NCI-H1694 treated with DMSO at 0.1 percent for 48 hours (cell line): ENCODE measurements at places on chromosomes 2 and 18.

DNA sequence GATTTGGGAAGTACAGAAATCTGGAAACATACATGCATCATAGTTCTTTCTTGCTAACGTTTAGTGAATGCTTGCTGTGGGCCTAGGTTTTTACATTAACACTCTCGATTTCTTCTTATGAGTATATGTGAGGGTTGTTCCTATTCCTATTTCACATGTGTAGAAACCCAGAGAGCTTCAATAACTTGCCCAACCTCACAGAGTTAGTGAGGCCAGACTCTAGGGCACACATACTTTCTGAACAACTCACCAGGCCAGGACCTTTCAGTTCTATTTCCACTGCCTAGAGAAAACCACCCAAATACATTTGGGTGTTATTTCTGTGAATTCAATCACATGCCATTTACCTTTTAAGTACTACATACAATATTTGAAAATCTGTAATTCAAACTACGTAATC, 8.2 kb upstream of the KCTD1 start:
- DNase-seq, result no peak

DNA sequence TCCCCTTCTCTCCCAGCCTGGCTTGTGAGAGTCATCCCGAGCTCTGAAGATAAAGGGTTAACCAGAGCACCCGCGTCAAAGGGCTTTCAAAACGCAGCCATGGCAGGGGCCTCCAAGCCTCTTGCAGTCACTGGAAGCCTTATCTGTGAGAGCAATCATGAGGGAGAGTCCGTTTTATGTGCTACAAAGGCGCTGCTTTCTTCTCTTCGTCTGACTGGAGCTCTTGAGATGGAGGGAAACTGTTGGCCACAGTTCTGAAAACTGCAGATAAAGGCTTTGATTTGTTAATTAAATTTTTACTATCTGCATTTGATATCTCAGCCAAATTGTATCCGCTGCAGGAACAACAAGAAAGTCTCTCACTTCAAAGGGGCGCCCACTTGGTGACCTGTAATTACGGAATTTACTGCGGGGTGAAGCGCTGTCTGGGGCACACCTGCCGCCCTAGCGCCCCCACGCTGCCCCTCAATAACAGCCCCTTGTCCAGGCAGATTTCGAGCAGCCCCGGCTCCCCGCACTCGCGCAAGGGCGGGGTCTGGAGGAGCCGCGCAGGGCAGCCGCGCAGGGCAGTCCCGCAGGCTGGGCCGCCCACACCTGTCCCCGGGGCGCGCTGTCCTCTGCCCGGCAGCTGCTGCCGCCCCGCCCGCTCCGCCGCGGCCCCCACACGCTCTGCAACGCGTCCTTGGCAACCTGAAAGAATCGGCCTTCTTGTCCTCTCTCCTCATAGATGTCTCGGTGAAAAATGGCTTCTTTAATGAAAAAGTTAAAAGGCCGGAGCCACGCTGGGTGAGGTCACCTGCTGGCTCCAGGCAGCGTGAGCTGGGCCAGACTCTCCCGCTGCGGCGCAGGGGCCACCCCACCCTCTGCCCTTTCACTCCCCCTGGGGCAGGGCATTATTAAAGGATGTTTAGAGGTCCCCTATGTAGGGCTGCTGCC, 217.9 kb downstream of the VAPA start:
- no peak for DNase-seq

DNA sequence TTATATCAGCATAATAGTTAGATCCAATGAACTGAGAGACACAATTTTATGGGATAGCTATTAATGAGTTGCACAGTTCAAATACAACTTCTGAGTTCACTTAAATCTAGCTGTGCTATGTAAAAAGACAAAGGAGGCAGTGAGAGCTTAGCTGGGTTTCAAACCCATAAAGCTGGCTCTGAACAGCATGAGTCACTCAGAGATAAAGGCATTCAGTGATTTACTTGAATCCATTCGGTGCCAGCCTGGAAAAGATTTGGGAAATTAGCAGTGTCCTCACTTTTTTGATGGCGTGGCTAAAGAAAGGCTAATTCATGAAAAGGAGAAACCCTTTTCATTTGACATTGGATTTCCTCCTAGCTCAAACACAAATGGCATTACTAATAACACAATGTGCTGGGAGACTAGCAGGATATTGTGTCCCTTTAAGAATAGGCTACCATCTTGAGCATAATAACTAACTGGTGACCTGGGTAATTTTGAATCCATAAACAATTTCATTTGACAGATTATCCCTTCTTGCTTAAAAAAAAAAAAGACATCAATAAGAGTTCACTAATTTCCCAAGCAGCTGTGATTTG, 98.4 kb upstream of the NEUROD1 start:
- DNase-seq, result no peak

- peak; percentile 72 for DNase-seq
These were observed 57.3 kb upstream of the PSMD14 start for GRCh38 chr2:161250864-161251436.

GRCh38 chr2:43152741-43153647, 73.4 kb downstream of the ZFP36L2 start:
- DNase-seq, result no peak

GRCh38 chr2:1502891-1503304, 89.6 kb downstream of the TPO start:
- no peak for DNase-seq

GRCh38 chr2:146147448-146148012, 1627.6 kb upstream of the ZEB2 start:
- DNase-seq, result no peak

DNA sequence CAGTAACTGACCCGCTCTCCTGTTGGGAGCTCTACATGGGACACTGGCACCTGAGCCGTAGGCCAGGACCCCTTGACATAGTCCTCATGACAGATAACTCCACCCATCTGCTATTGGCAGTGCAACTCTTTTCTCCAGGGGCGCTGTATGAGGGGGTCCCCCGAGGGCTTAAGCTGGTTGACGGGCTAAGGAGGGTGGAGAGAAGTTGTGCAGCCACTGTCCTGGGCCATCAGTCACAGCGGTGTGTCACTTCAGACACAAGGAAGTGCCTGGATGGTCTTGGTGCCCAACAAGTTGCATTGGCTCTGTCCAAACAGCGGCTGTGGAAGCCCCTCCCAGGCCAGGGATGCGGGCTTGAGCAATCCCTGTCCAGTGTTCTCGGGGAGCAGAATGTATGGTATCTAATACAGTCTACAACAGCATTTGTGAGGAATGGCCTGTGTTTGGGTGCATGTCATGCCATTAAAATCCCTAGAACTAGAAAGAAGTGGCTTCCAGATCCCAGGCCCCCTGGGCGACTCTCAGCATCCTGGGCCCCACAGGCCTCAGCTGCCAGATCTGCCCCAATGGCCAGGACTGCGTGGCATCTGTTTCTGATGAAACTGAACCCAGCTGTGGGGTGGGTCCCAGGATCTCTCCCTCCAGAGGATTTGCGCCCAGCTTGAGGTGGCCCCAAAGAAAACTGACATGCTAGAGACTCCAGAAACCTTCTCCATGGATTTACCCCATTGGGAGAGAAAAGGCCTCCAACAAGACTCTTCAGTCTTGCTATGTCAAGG, 23.3 kb downstream of the TTC32 start:
- no peak for DNase-seq

DNA sequence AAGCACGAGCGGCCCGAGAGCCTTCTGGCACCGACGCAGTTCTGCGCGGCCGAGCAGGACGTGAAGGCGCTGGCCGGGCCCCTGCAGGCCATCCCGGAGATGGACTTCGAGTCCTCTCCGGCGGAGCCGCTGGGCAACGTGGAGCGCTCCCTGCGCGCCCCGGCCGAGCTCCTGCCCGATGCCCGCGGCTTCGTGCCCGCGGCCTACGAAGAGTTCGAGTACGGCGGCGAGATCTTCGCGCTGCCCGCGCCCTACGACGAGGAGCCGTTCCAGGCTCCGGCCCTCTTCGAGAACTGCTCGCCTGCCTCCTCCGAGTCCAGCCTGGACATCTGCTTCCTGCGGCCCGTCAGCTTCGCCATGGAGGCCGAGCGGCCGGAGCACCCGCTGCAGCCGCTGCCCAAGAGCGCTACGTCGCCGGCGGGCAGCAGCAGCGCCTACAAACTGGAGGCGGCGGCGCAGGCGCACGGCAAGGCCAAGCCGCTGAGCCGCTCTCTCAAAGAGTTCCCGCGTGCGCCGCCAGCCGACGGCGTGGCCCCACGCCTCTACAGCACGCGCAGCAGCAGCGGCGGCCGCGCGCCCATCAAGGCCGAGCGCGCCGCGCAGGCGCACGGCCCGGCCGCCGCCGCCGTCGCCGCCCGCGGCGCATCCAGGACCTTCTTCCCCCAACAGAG, 70.4 kb downstream of the ARHGEF33 start:
- DNase-seq, result no peak

- DNase-seq, result no peak
These were observed 31.9 kb upstream of the CEP68 start for GRCh38 chr2:65024149-65024829.

DNA sequence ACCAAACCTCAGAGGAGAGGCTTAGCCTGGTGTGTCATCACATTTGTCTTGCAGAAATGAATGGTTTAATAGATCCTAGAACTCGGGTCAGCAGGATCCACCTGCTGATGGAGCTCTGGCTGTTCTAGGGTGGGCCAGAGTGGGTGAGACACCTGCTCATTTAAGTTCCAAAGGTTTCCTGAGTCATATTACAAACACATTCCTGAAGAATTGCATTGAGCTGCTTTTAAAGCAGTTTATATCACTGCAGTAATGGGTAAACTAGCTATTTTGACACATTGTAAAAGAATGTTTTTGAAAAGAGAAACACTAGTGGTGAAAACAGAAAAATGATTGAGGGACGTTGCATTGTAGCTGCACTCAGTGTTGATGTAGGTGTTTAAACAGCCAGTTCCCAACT, 175.3 kb upstream of the TCF4 start:
- no peak for DNase-seq

DNA sequence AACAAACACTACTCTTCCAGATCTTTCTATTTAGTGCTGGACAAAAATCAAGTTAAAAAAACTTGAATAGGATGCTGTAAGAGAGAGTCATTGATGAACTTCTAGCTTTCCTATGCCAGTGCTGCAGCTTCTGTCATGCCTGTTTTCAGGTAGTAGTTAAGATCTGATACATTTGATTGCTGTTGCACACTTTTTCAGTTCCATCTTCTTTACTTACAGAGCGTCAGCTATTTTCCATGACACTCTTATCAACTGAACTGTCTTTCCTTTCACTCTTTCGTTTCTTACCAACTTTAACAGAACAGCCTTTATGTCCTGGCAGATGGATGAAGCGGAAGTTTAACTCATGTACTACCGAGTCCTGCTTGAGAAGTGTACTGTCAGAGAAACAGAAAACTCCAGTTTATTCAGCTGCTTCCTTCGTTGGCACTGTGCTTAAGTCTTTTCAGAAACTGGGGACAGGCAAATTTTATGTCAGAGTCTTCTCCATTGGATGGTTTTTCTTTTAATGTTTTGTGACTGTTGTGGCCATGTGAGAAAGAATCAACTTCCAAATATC, 145.9 kb upstream of the KLHL14 start:
- no peak for DNase-seq

DNA sequence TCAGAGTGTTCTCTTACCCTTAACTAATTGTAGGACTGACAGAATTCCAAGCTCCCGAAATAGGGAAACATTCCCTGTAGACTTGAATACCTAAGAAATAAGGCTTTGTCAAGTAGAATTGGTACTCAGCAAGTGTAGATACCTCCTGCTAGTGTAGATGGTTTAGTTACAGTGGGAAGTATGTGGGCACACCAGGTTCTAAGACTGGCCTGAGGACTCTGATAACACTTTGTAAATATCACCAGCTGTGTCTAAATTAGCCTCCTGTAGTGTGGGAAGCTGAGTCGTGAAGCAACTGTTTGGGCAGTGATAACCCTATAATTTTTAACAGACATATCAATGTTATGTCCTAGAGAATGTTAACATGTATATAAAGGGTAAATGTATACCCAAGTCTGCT, 304.5 kb downstream of the SLC8A1 start:
- no peak for DNase-seq

- no peak for DNase-seq
These were observed 7.9 kb downstream of the FSHR start for GRCh38 chr2:49146401-49146800.

DNA sequence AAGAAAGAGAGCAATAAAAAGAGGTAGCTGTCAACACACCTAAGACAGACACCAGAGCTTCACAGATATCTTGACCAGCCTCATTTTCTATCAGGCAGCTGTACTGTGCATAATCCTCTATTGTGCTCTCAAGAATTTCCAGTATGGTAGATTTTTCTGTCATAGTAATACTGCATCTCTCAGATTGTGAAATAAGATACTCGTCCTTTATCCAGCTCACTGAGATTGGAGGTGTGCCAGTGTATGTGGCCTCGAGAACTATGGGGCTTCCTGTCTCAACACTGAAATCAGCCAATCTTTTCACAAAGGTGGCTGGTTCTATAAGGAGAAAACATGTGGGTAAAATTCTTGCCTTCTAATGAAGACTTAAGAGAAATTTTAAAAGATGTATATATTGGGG, 88.9 kb downstream of the TTN start:
- no peak for DNase-seq

GRCh38 chr2:64165706-64166105, 21.5 kb upstream of the PELI1 start:
- no peak for DNase-seq

GRCh38 chr18:24810561-24811305, 350.3 kb downstream of the HRH4 start:
- DNase-seq, result no peak

GRCh38 chr2:172929644-172930043, 146.0 kb upstream of the MAP3K20 start:
- no peak for DNase-seq

GRCh38 chr18:37272841-37273240, 292.8 kb downstream of the CELF4 start:
- no peak for DNase-seq

DNA sequence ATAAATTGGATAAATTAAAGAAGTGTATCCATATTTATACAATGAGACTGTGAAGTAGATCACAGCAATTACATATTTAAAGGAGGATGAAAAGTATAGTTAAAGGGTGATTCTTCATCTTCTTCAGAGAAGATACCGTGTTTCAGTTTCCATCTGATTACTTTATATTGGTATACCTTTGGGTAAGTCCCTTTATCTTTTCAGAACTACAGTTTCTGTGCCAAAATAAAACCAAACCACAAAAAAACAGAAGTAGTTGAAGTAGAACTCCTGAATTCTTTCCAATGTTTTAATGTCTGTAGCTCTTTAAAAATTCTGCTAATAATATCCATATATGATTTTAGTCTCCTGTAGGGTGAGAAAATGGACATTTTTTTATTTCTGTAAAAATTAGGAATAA, 231.2 kb upstream of the LINC00305 start:
- DNase-seq, result no peak

- DNase-seq, result no peak
These were observed 146.2 kb upstream of the OSR1 start for GRCh38 chr2:19504400-19505198.

- no peak for DNase-seq
These were observed 602 bp downstream of the SNX17 start for GRCh38 chr2:27370816-27371620.

DNA sequence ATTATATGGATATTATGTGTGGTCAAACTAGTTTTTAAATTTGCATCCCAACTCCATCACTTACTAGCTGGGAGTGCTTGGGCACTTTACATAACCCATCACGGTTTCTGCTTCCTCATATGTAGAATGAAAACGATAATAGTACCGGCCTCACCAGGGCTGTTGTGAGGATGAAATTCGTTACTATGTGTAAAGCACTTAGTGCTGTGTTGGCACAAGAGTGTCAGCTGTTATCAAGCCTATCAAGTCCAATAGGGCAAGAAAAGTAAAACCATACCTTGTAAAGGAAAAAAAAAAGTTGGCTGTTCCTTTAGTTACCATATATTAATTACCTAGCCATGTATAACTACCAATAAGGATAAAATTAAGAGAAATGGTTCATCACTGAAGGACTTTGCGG, 65.4 kb downstream of the TET3 start:
- DNase-seq, result no peak

GRCh38 chr2:9276901-9277451, 70.4 kb downstream of the ASAP2 start:
- no peak for DNase-seq

- no peak for DNase-seq
These were observed 245.6 kb upstream of the RASGRP3 start for GRCh38 chr2:33230842-33231241.
